ENCODE measurements at places on chromosomes 1 and 21. TPM values are rescaled to one million over a fixed set of nuclear protein-coding genes. Genes with fewer than 3 reads are reported as not detected.

DNA sequence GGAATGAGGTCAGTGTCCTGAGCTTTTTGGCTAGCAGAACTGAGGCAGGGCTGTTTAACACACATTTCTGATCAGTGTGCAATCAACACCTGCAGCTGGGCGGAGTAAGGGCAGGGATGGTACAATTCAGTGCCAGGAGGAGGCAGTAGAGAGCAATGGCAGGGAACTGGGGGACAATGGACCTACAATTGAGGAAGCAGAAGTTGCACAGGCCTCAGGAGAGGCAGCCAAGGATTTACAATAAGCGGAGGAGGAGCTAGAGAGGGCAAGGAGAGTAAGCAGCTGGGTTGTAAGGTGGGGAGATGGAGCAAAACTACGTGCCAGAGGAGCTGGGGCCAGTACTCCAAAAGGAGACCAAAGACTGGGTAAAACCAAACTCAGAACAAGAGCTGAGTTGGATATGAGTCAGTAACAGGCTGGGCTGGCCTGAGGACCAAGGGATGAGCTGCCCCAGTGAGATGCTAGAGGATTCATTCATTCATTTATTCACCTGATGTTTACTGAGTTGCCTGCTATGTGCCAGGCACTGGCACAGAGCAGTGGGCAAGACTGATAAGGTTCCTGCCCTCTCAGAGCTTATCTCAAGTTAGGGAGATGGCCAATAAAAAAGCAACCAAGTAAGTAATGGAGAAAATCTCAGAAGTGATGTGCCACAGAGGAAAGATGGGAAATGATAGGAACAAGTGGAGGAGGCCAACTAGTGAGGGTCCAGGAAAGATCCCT, 10.4 kb upstream of the GALE start:
- H3K27me3 ChIP-seq, result no peaks in the 10 kb centered on the region
- H3K4me3 ChIP-seq, result no peak overlapping the region
- H3K4me1 ChIP-seq, result no peaks in the 10 kb centered on the region
- peaks cover 13% of the 10 kb centered on the region for H3K36me3 ChIP-seq

DNA sequence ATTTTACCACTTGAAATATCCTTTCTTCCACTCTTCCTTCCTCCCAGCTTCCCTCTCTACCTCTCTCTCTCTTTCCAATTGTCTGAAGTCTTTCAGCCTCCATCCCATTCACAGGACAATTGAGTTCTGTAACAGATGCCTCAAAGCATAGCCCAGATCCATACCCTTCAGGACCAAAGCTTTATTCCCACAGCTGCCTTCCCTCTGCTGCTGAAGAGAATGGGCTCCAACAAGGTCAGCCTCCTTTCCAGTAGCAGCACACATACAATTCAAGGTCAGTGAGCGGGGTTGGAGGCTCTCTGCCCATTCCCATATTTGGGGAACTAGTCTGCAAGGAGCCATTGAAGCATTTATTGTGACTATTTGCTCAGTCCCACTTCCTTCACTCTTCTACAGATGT, 179.9 kb downstream of the DPYD start:
- H3K27me3 ChIP-seq, result no peaks in the 10 kb centered on the region
- no peaks in the 10 kb centered on the region for H3K36me3 ChIP-seq
- DNase-seq, result no peak
- H3K4me1 ChIP-seq, result peaks cover 9% of the 10 kb centered on the region
- no peak overlapping the region for H3K4me3 ChIP-seq

GRCh38 chr1:40404670-40405462, 31.3 kb downstream of the SMAP2 start:
- no peak for DNase-seq
- no peak overlapping the region for H3K4me3 ChIP-seq
- H3K27ac ChIP-seq, result no peak overlapping the region
- peaks cover 4% of the 10 kb centered on the region for H3K36me3 ChIP-seq
- no peaks in the 10 kb centered on the region for H3K27me3 ChIP-seq

DNA sequence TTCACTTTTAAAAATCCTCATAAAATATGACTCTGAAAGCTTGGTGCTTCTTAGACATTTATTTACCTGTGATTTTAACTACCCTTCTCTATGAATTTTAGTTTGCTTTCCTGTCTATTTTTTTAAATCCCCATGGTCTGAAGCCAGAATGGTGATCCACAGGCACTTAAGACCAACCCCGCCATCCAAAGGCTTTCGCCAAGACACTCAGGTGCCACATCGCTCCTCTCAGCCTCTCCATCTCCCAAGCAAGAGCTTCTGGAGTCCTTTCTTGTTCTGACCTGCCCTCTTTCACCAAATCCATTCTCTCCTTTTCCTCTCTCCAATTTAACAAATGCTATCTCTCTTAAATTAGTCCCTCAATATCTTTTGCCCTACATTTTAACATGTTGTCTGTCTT, 464.6 kb downstream of the PCP4 start:
- H3K36me3 ChIP-seq, result peaks cover 4% of the 10 kb centered on the region
- no peak overlapping the region for H3K4me3 ChIP-seq
- H3K27ac ChIP-seq, result no peak overlapping the region
- peaks cover 3% of the 10 kb centered on the region for H3K4me1 ChIP-seq
- no peak for DNase-seq
- H3K27me3 ChIP-seq, result no peaks in the 10 kb centered on the region

DNA sequence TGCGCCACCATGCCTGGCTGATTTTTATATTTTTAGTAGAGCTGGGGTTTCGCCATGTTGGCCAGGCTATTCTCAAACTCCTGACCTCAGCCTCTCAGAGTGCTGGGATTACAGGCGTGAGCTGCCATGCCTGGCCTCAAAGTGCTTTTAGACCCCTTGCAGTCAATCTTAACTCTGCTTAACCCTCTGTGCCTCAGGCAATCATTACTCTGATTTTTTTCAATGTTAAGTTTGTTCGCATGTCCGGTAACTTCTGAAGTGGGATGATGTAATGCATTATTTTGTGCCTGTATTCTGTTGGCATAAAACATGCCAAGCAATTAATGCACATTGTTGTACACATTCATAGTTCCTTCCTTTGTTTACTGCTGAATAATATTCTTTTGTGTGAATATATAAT, 18.6 kb downstream of the SMG7 start:
- H3K4me1 ChIP-seq, result no peaks in the 10 kb centered on the region
- no peak overlapping the region for H3K27ac ChIP-seq
- H3K36me3 ChIP-seq, result peaks cover 1% of the 10 kb centered on the region
- H3K4me3 ChIP-seq, result no peak overlapping the region

DNA sequence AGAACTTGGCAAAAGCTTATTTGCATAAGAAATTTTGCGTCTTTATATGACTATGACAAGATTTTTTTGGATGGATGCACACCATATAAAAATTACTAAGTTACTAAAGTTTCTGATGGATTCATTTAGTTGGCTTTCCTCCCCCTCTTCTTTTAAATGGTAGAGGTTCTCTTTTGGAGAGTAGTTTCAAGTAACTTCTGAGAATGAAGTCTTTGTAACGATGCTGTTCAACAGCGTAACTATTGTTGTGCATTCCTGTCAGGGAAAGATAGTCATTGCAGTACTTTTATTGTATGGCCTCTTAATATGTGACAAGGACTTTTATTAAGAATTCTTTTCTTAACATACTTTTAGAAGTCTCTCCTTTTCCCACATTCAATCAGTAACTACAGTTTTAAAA, 16.0 kb downstream of the NFIA start:
- DNase-seq, result no peak
- H3K4me3 ChIP-seq, result no peak overlapping the region
- no peaks in the 10 kb centered on the region for H3K36me3 ChIP-seq
- H3K4me1 ChIP-seq, result no peaks in the 10 kb centered on the region

- H3K27ac ChIP-seq, result no peak overlapping the region
- DNase-seq, result no peak
- H3K27me3 ChIP-seq, result no peaks in the 10 kb centered on the region
- no peaks in the 10 kb centered on the region for H3K4me1 ChIP-seq
- no peak overlapping the region for H3K4me3 ChIP-seq
Observed at GRCh38 chr1:171910786-171911185, 69.5 kb downstream of the DNM3 start.

DNA sequence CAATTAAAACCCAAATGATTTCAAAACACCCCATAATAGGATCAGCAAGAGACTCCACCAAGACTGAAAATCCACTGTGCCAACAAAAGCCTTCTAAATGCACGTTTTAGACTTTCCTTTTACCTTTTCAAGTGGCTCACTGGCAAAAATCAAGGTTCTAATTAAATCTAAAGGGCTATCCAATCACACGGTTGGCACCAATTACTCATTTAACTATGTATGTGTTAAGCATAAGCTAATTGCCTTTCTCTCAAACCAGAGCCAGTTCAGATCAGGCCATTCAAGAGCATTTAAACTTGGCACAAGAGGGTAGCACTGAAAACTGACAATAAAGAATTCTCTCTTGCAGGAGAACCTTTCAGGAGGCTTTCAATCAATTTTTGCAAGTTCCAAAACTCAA, 139.5 kb downstream of the RGS7 start:
- H3K4me1 ChIP-seq, result peaks cover 42% of the 10 kb centered on the region
- no peaks in the 10 kb centered on the region for H3K27me3 ChIP-seq
- no peak overlapping the region for H3K4me3 ChIP-seq
- no peak overlapping the region for H3K27ac ChIP-seq

- H3K27me3 ChIP-seq, result no peaks in the 10 kb centered on the region
- no peak overlapping the region for H3K4me3 ChIP-seq
- peaks cover 18% of the 10 kb centered on the region for H3K4me1 ChIP-seq
- no peak for DNase-seq
- peaks cover 2% of the 10 kb centered on the region for H3K36me3 ChIP-seq
Observed at GRCh38 chr1:230715510-230715909, 1.6 kb upstream of the AGT start.

DNA sequence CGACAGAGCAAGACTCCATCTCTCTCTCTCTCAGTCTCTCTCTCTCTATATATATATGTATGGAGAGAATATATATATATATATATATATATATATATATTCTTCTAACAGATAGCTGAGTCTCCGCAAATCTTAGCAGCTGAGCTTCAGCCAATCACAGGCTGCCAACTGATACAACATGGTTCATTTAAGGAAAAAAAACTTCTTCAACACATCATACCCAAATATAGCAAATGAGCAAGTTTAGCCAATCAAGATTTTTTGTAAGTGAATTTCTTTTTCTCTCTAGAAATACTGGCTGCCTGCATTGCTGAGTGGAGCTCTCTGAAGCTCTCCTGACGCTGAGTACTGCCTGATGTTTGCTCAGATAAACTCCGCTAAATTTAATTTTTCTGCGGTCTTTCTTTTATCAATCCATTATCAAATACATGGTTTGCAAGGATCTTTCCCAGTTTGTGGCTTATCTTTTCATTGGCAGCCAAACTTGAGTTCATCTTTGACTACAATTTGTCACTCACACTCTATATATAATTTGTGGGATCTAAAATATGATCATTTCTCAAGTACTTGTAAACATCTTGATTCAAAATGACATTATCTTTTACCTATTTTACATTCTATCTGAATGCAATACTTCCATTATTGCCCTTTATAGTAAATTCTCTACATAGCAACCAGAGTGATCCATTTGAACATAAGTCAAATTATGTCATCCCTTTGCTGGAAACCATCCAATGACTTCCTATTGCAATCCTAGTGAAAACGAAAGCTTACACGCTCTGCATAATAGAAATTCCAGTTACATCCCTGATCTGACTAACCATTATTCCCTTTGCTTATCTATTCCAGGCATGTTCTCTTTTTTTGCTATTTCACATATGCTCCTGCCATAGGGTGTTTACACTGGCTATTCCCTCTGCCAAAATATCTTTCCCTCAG, 2131.7 kb downstream of the MRPL39 start:
- H3K36me3 ChIP-seq, result no peaks in the 10 kb centered on the region
- H3K4me3 ChIP-seq, result no peak overlapping the region
- no peak for DNase-seq
- H3K27me3 ChIP-seq, result no peaks in the 10 kb centered on the region
- no peak overlapping the region for H3K27ac ChIP-seq

GRCh38 chr1:111392460-111392945, 35.0 kb downstream of the OVGP1 start:
- H3K27ac ChIP-seq, result no peak overlapping the region
- no peaks in the 10 kb centered on the region for H3K36me3 ChIP-seq
- H3K4me3 ChIP-seq, result no peak overlapping the region
- H3K4me1 ChIP-seq, result peaks cover 6% of the 10 kb centered on the region
- peaks cover 6% of the 10 kb centered on the region for H3K27me3 ChIP-seq

- no peak overlapping the region for H3K27ac ChIP-seq
- H3K36me3 ChIP-seq, result peaks cover 2% of the 10 kb centered on the region
- peak; percentile 23 for DNase-seq
- peaks cover 43% of the 10 kb centered on the region for H3K27me3 ChIP-seq
- H3K4me1 ChIP-seq, result peaks cover 30% of the 10 kb centered on the region
Observed at GRCh38 chr1:912740-913301, 10.9 kb upstream of the SAMD11 start.

DNA sequence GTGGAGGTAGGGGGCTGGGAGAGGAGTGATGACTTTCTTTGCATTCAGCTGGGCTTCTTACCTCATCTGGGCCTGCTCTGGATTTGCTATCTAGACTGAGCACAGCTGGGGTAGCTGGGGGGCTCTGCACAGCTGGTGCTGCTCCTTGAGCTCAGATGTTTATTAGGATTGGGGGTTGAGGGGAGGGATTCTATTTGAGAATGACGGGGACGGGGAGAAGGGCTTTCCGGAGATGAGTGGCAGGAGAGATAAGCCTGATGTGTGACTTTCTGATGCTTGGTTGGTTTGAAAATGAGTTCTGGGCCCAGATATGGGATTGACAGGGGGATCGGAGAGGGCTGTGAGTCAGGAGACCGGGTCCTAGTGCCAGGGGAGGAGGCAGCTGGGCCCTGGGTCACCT, 146.1 kb upstream of the CSF3R start:
- no peak overlapping the region for H3K27ac ChIP-seq
- no peaks in the 10 kb centered on the region for H3K4me1 ChIP-seq
- H3K27me3 ChIP-seq, result peaks cover 12% of the 10 kb centered on the region
- no peaks in the 10 kb centered on the region for H3K36me3 ChIP-seq

DNA sequence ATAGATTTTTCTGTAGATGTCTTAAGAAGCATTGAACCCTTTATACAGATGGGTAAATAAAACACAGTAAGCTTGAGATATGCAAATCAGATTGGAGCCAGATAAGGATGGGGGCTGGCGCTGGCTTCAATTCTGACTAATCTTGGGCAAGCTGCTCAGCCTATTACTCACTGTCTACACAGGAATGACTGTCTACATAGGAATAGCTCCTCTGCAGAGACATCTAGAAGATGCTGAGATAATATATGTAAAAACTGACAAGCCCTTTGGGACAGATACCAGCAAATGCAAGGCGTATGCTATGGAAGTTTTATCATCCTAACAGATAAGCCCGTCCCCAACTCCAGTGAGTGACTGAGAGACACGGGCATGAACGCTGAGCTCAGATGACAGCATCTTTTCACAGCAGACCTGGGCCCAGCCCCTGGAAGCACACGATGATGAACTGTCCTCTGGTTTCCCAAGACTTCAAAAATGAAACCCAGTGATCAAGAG, 1.7 kb downstream of the CLDN14 start:
- H3K27me3 ChIP-seq, result peaks cover 6% of the 10 kb centered on the region
- peaks cover 49% of the 10 kb centered on the region for H3K4me1 ChIP-seq
- H3K4me3 ChIP-seq, result no peak overlapping the region
- no peaks in the 10 kb centered on the region for H3K36me3 ChIP-seq
- H3K27ac ChIP-seq, result peak overlapping the region; percentile 73

GRCh38 chr1:28359592-28360239, 9.8 kb upstream of the PHACTR4 start:
- no peaks in the 10 kb centered on the region for H3K4me1 ChIP-seq
- no peak overlapping the region for H3K4me3 ChIP-seq
- DNase-seq, result peak; percentile 40
- H3K27me3 ChIP-seq, result no peaks in the 10 kb centered on the region
- no peaks in the 10 kb centered on the region for H3K36me3 ChIP-seq

- H3K4me1 ChIP-seq, result peaks cover 6% of the 10 kb centered on the region
- no peak overlapping the region for H3K4me3 ChIP-seq
- no peak for DNase-seq
- no peak overlapping the region for H3K27ac ChIP-seq
- no peaks in the 10 kb centered on the region for H3K36me3 ChIP-seq
- H3K27me3 ChIP-seq, result peaks cover 10% of the 10 kb centered on the region
Observed at GRCh38 chr1:77424236-77424635, 142.4 kb downstream of the AK5 start.

FAM72B gene
- 2.0 TPM for total RNA-seq

KRTAP11-1 gene
- not detected for total RNA-seq

SLC45A1 gene
- 0.60 TPM for total RNA-seq

FOXD2 gene
- 0.05 TPM for total RNA-seq

MFSD2A gene
- total RNA-seq, result 1.8 TPM

HMCN1 gene
- total RNA-seq, result 5.6 TPM
